Thoracic aorta (tissue), 2 donors: ENCODE measurements at places on chromosomes 3 and 15.

DNA sequence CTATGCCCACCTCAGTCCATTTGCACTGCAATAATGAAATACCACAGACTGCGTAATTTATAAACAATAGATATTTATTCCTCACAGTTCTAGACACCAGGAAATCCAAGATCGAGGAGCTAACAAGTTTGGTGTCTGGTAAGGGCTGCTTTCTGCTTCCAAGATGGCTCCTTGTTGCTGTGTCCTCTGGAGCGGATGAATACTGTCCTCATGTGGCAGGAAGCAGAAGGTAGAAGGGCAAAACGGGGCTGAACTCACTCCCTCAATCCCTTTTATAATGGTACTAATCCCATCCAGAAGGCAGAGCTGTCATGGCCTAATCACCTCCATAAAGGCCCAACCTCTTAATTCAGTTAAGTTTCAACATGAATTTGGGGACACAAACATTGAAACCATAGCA lies 75.3 kb downstream of the P2RY1 start:
- DNase-seq: no peak

DNA sequence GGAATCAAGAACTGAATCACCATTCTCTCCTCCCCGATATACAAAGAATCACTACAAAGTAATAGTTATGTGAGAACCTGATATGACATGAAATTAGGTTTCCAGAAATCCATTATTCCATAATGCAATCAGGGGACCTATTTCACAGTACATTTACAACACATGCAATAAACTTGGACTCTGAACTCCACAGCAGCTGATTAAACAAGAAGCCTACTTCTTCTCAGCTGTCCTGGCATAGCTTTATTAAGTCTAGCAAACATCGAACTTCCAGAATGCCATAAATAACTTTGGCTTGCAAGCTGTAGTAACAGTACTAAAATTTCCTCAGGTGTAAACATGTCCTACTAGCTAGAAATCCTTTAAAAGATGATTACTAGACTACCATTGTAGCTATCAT lies 17.8 kb downstream of the PDCD10 start:
- no peak for DNase-seq

DNA sequence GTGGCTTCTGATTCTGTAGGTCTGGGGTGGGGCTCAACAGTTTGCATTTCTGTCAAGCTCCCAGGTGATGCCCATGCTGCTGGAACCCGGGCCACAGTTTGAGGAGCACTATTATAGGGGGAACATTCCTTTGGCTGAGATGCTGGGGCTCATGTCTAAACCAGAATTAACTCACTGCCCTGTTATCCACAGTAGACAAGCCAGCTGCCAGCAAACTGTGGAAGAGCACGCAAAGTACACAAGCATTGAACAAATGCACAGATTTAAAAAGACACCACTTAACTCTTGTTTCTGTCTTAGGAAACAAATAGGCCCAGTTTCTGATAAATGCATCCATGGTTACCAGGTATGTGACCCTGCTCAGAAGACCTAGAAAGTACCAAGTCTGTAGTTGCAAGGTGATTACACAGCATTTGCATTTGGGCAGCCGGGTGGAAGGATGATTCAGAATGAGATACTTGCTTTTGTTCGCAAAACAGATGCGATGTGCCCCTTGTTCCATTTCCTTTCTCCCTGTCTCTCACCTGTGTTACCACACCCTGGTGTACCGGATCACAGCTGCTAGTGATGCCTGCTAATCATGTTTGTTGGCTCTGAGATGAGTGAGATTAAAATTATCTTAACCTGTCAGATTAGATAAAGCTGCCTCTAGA lies 12.4 kb downstream of the GYG1 start:
- DNase-seq: no peak

DNA sequence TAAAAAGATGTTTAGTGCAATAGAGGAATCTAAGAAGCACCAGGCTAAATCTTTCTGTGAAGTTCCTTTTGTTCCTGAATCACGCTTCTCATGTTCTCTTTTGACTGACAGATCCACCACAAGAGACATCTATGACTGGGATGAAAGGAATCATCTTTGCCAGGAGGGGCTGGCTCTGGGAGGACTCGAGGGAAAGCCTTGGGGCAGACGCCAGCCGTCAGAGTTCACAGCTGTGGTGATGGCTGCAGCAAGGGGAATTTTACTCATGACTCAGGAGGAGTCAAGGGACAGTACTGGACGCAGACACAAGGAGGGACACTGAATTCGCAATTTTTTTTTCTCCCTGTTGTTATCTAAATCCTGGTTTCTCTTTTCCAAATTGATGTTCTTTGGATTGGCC lies 38.7 kb downstream of the C3orf38 start:
- no peak for DNase-seq

GRCh38 chr15:44720460-44721176 lies 9.3 kb downstream of the B2M start:
- DNase-seq: no peak

- no peak for DNase-seq
Observed at GRCh38 chr3:43327582-43327979, 41.2 kb downstream of the SNRK start.

DNA sequence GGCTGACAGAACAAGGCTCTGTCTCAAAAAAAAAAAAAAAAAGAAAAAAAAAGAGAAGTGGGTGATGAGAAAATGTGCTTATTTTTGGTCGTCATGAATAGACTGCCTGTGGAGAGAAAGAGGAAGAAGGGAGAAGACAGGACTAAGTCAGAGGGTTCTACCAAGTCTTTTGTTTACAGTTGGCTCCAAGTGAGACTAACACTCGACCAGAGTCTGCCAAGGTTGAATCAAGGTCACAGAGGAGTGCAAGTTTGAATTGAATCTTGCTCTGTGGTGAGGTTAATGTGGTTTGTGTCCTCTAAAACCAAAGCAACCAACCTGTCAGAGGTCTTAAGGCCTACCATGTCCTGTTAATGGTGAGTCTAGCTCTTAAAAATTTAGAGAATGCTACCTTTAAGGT lies 334.1 kb upstream of the GRM7 start:
- DNase-seq: no peak

DNA sequence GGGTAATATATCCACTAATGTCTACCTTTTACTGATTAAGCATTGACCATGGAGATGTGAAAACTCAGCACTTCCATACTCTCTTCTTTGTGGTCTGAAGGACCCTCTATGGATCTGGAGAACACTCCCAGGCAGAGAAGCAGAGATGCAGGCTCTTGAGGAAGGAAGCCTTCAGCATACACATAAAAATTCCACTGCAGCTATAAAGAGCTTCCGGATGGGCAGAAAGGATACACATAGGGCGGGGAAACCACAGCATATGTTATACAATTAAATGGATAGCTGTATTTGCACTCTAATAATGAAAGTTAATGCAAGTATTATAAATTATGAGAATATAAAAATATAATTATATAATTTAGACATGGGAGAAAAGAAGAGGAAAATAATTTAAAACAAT lies 1258.2 kb upstream of the ALCAM start:
- no peak for DNase-seq

DNA sequence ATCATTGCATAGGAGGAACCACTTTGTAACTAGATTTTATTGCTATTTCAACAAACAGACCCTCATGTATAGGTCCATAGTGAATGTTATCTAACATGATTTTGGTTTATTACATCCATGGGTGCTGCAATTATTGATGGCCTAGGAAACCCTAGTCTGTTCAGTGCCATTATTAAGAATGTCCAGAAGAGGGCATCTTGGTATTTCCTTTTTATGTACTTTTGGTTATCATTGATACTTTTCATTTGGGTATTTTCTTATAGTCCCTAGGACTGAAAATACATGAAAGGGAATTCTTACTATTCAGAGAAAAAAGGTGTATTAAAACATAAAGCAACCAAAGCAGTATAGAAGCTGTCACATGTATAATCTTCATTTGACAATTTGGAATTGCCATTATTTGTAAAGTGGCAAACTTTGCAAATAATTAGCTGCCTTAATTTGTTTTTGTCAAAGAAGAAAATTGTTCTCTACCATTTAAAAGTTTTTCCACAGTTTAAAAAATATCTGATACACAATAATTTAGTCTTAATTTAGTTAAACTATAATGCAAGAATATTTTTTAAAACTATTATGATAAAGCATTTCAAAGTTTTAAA lies 48.7 kb downstream of the CNOT10 start:
- no peak for DNase-seq

DNA sequence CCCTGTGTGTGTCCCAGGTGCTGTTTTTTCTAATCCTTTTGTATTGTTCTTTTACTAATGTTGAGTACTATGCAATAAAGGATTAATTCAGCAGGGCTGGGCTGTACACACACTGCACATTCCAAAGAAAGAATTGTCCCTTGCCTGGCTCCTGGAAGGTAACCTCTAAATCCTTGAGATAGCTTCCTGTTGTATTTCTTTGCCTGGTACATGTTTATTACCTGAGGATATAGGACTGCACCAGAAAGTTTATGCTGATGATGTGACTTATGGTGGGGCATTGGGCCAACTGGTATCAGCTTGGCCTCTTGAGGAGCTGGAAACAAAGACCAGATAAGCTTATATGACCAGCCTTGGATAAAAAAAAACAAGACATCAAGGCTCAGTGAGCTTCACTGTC lies 26.6 kb upstream of the FAN1 start:
- DNase-seq: no peak

GRCh38 chr3:64928683-64929082 lies 240.9 kb upstream of the ADAMTS9 start:
- no peak for DNase-seq

DNA sequence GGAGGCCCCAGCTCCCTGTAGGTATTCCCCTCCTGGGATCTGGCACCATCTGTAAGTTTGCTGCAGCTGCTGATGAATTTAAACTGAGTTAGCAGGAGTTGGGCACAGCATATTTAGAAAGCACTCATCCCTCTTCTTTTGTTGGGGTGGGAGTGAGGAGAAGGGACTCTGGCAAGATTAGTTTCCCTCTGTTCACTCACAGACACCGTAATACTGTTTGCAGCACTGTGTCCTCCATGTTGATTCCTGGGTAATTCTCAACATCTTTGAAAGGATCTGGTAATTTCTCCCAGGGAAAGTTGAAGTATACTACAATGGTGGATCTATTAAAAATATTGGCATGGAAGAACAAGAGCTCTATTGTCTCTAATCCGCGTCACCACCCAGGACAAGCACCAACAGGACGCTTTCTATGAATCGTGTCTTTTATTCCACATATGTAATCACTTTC lies 173.3 kb downstream of the RBMS3 start:
- DNase-seq: no peak

GRCh38 chr3:185534511-185534910 lies 17.9 kb downstream of the LIPH start:
- DNase-seq: no peak

DNA sequence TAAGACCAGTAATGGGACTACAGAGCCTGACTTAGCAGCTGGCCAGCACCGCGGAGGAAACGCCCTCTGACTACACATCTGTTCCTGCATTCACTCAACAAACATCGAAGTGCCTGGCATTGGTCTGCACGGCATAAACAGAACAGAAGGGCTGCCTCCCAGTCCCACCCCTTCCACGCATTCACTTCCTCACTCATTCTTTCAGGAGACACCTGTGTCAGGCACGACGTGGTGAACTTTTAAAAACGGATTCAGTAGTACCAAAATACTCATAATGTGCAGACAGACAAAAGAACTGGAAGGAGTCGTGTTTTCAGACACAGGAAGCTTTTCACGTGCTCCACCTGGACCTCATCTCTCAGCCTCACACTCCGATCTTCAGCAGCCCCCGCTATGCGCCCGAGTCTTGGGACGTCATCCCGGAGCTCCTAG lies 123.3 kb downstream of the XXYLT1 start:
- no peak for DNase-seq

DNA sequence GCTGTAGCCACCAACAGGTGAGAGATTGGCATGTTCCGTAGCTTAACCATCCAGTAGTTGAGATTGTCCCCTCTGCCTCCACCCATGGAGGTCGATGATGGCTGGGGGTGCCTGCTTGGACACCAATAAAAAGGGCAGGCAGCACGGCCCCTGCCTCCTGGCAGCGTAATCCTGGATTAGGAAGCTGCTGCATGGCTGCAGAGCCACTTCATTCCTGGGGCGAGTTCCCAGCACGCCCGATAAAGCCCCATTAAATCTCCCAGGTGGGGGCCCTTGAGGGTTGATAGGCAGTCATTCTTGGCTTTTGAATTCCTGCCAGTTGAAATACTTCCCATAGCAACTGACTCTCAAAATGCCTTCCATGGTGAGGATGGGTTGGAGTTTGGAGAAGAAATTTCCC lies 67.8 kb downstream of the PLXNA1 start:
- DNase-seq: no peak

DNA sequence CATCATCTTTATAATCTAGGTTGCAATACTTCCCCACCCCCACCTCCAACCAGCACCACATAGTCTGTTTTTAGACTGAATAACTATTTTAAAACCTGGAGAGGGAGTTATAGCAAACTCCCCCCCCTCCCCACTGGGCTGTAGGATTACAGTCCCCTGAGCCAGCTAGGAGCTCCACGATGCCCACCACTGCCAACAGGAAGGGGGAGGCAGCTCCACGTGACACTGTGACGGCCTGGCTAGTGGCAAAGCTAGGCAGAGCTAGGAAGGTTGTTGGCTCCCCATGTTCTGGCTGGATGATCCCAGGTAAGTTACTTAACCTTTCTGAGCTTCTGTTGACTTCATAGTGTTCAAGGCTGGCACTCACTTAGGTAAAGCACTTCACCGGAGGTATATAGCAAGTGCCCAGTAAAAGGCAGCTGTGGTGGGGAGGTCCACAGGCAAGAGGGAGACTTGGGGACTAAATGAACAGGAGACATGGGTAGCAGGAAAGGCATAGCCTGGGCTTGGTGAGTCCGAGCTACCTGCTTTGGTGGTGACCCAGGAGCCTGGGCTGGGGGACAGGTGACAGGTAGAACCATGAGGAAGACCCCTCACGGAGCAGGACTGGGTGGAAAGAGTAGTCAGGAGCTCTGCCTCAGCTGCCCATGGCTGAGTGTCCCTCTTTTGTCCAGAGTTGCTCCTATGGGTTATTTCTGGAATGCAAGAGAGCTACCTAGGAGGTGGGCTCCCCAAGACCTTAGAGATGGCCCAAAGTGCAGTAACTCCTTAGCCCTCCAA lies 4.0 kb upstream of the TBC1D21 start:
- no peak for DNase-seq

GRCh38 chr3:43689766-43690399 lies 855 bp upstream of the ABHD5 start:
- no peak for DNase-seq

DNA sequence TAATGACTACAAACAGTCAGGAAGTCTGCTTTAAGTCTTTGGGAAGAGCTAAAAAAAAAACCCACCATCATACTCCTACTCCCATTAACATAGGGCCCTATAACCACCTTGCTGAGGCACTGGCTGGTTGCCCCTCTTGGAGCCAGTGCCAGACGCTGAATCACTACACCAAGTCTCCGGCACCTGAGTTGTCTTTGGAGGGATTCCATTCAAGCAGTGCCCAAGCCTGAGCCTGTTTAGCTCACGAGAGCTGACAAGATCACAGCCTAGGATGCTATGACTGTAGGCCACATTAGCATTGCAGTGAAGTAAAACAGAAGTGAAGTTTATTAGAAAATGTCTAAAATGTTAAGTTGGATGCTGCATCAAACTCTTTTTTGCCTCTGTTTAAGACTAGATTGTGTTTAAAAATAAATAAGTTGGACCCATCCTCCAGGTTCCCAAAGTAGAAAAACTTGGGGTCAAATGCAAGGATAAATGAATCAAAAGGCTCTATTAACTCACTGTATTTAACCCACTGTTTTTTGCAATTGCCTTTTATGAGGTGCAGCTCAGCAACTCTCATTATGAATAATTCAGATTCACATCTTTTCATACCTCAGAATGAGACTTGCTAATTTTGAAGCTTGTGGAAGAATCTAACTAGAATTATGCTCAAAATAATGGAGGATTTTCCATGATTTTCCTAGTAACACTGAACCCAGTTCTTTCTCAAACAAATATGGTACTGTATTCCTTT lies 461.9 kb downstream of the FOXP1 start:
- DNase-seq: no peak
